Skeletal muscle cell (primary cell): ENCODE measurements at places on chromosomes 1 and 21.

DNA sequence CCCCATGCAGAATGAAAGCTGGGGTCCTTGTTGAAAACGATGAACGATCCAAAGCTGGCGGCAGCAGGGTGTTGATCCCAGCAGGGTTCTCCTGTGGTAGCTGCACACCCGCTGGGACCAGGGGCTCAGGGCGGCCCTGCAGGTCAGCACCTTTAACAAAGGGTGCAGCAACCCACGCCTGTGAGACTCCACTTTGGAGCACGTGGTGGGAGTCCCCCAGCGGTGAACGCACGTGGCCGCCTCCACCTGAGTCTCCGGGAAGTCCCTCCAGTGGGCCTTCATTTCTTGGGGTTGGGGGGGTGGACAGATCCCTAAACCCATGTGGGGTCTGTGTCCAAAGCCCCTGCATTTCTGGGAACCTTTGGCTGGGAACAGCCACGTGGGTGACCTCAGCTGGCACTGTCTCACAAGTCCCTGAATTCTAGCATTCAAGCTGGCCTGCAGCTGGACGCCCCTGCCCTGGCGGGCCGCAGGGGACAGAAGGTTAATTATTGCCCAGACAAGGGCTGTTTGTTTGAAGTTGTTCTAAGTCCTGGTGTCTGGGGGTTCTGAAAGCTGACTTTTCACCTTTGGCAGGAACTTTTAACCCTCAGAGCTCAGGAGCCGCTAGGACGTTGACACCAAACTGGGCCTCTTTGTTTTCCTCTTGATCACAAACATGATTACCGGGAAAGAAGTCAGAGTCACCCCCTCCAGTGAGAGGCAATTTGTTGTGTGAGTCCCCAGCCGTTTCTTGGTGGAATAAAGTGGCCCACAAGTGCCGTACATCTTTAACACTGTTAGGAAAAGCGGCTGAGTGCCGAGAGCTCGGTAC lies 64.5 kb downstream of the COL18A1 start:
- DNase-seq = no peak

GRCh38 chr1:165317612-165318011 lies 38.9 kb downstream of the LMX1A start:
- no peak for DNase-seq

DNA sequence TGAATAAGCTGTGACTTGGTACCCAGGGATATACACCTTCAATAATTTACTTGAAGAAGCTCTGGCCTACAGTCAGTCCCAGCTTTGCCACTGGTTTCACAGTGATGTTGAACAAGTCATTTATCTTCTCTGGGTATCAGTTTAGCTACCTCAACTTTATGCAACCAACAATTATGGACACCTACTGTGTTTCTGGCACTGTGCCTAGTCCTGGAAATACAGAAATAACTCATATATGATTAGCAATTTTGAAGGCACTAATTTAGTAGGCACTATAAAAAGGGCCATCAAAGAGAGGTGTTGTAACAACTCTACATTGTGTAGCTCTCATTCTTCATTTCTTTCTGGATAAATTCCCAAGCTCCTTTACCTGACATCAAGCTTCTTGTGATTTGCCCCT lies 88.6 kb upstream of the SPATA6 start:
- no peak for DNase-seq

DNA sequence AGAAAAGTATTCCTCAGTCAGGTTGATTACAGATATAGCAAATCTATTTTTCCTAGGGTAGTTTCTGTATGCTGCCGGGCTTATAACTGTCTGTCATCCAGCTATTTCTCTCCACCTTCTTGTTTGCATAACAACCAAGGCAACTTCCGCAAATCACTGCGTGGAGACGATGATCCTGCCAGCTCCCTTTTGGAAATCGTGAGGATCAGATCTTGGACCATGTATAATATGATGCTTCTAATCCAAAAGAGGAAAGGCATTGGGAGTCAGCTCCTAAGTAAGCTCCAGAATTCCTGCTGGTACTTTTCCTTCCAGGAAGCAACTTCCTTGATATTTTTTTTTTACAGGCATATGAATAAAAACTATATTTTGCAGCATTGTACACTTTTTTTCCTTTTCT lies 445 bp upstream of the RGS4 start:
- no peak for DNase-seq

DNA sequence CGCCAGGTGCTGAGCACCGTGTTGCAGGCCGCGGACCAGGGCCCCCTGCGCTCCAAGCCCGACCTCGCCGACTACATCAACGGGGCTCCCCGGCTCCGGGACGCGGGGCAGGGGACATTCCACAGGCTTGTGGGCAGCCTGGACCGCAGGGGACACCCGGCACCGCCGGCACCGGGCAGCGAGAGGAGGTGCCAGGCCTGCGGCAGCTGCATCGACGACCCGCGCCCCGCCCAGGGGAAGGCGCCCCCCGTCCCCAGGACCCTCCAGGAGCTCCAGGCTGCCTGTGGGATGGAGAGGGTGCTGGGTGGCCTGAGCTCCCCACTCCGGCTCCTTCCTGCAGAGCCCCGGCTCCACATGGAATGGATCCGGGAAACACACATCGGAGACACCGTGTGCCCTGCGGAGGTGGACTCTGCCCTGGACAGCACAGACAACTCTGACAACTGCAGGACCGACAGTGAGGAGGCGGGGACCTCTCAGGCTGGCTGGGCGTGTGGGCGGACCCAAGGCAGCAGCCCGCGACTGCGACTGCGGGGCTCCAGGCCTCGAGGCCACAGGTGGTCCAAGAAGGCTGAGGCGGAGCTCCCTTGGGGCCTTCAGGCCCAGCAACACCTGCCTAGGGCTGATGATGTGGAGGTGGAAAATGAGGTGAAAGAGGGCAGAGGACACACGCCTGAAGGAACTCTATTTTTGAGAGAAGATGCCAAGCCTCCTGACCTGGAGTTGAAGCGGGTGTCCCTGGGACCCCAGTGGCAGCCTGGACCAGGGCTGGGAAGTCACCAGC lies 22.8 kb downstream of the KIAA1614 start:
- no peak for DNase-seq
